Activated CD4-positive, CD25-positive, alpha-beta regulatory T cell (primary cell): ENCODE measurements at places on chromosomes 5 and 9.

GRCh38 chr9:16712787-16713186 is 157.7 kb downstream of the BNC2 start:
- DNase-seq, result no peak

DNA sequence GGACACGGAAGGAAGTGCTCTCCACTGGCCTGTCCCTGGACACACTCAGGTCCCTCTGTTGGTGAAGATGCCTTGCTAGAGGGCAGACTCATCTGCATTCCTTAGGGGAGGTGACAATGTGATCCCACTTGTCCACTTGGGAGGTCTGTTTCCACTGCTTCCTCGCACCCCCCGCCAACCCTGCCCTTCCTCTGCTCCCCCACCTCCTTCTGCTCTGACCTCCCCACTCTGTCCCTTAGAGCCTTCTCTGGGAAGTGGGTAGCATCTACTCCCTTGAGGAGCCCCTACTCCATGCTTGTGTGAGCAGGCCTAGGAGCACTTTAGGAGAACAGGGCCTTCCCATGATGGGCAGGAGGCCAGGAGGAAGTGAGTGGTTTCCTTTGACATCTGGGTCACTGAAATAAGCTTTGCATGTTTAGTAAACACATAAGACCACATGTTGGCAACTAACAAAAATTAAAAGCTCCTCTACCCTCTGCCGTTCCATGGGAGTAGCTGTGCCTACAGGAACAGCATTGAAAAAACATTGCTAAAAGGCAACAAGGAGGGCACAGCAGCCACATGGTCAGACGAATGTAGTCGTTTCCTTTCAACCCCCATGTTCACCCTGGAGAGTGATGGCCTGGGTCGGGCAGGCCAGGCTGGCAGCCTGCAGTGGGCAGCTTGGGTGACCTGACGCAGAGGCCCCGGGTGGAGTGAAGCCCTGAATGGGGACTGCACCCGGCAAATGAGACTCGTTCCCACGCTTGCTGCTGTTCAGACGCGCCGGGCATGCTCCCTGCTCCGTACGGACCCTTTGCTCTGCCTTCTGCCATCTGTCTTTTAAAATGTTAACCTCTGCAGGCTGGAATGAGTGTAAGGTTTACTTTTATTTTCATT is 634.0 kb downstream of the IRX1 start:
- no peak for DNase-seq

GRCh38 chr9:125284855-125285254 is 23.2 kb downstream of the GAPVD1 start:
- DNase-seq, result no peak

GRCh38 chr5:131379723-131380122 is 115.9 kb downstream of the CDC42SE2 start:
- peak; percentile 43 for DNase-seq

GRCh38 chr9:6183627-6184026 is 32.0 kb upstream of the IL33 start:
- DNase-seq, result no peak

DNA sequence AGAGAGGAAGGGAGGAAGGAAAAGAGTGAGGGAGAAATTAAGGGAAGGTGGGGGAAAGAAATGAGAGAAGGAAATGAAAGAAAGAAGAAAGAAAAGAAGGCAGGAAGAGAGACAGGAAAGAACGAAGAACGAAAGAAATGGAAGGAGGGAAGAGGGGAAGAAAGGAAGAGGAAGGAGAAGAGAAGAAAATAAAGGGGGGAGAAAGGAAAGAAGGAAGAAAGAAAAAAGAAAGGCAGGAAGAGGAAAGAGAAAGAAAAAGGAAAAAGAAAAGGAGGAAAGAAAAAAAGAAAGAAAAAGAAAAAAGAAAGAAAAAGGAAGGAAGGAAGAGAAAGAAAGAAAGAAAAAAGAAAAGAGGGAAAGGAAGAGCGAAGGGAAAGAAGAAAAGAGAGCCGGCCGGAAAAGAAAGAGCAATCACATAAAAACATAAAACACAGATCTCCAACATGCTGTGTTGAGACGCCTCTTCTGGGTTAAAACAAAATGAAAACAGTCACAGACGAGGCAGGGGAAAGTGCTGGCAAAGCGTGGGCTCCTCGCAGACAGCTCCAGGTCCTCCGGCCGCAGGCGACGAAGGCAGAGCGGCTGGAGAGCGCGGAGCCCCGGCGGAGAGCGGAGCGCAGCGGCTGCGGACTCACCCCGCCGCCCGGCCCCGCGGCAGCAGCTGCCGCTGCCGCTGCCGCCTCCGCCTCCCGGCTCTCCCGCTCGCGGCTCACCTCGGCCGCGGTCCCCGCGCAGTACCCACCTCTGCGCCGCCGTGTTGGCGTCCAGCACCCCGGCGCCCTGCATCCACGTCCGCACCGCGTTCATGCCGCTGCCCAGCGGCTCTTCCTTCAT is 896 bp downstream of the EBF1 start:
- DNase-seq, result no peak

GRCh38 chr5:171629628-171630349 is 155.8 kb upstream of the SMIM23 start:
- DNase-seq, result no peak

DNA sequence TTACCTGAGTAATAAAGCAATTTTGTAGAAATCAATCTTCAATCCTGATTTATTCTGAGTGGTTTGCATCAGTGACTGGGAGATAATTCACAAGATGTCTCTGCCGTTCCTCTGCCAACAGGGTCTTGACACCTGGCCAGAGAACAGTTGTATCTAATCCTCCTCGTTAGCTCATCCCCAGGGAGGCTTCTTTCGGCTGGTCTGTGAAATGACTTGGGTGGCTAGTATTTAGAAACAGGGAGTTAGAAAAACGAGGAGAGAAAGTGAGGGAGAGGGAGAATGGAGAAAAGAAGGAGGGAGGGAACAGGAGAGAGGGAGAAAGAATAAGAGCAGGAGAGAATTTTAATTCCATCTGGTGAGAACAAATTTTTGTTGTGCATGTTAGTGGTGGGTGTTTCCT is 600.2 kb upstream of the TLE4 start:
- DNase-seq, result no peak

GRCh38 chr5:179430193-179431175 is 85.2 kb upstream of the ADAMTS2 start:
- DNase-seq, result no peak

GRCh38 chr5:101686536-101687157 is 609.4 kb downstream of the SLCO4C1 start:
- DNase-seq, result no peak

- no peak for DNase-seq
These were observed 107.5 kb downstream of the NREP start for GRCh38 chr5:111649516-111649915.

GRCh38 chr9:120730654-120731514 is 16.6 kb upstream of the MEGF9 start:
- DNase-seq, result no peak

DNA sequence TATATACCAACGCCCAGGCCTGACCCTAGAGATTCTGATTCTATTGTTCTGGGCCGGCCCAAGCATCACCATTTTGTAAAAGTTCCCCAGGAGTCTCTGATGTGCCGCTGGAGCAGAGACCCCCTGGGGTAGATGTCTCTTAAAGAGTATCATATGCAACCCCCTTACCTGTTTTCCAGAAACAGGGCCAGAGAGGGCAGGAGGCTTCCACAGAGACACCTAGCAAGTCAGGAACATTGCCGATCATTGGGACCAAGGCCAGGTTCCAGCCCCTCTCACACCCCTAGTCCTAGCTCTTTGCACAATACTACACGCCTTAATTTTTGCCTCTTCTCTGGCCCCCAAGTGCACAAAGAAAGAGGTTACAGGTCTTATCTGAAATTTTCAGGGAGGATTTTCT is 63.8 kb downstream of the TMOD1 start:
- DNase-seq, result no peak

- DNase-seq, result no peak
These were observed 14.4 kb upstream of the PLEKHG4B start for GRCh38 chr5:77546-77945.

DNA sequence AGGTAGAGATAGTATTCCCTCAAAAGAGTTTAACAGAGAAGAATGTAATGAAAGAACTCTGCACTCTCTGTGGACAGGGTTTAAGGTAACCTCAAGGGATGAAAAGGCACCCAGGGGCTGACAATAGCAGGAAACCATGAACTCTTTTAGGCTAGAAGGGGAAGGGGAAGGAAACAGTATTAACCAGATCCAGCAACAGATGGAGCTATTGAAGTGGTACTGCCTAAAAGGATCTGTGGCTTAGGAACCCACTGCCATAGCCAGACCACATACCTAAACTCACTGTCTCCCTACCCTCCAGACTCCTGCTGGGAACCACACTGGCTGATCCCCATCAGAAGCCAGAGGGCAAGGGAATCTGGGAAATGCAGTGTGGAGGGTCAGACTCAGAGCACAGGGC is 35.5 kb downstream of the PLGRKT start:
- DNase-seq, result no peak

- DNase-seq, result no peak
These were observed 341.8 kb downstream of the MAN2A1 start for GRCh38 chr5:110031402-110032140.

- no peak for DNase-seq
These were observed 301.8 kb upstream of the TRPC7 start for GRCh38 chr5:136666970-136667620.

DNA sequence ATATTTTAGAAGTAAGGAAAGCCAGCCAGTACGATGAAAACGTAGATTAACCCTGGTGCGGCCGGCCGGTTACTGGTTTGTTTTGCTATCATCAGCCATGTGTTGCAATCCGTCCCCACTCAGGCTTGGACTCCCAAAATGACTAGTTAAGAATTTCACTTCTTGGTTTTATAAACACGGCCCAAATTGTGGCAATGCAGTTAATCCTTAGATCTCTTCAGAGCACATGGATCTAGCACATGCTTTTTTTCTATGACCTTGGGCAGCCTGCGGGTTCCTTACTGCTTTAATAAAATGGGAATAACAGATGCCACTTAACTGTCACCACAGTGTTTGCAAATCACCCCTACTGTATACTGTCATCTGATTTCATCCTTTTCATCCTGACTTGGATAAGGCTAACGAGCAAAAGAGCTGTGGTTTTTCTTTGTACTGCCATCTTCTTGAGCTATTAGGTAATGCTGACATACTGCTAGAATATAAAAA is 1.5 kb downstream of the NDFIP1 start:
- DNase-seq, result no peak

- DNase-seq, result no peak
These were observed 138.6 kb downstream of the CEMIP2 start for GRCh38 chr9:71629578-71630215.

GRCh38 chr5:142025637-142026036 is 12.8 kb upstream of the GNPDA1 start:
- no peak for DNase-seq

DNA sequence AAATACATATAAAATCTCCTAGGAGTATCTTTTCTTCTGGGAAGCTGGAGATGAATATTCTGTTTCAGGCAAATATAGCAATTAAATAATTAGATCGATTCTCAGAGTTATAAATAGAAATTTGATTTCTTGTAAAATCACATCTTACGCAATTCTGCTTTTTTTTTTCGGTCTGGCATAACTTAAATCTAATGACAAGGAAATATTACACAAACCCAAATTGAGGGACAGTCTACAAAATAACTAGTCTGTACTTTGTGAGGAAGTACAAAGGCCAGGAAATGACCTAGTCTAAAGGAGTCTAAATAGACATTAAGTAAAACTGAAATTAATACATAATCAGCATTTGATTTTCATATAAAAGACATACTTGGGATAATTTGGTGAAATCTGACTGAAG is 133.3 kb downstream of the KIAA0825 start:
- DNase-seq, result no peak

GRCh38 chr5:154511984-154512383 is 34.0 kb upstream of the HAND1 start:
- no peak for DNase-seq

- no peak for DNase-seq
These were observed 27.2 kb downstream of the PIK3R1 start for GRCh38 chr5:68242743-68243142.

- DNase-seq, result no peak
These were observed 95.1 kb downstream of the TTC39B start for GRCh38 chr9:15211815-15212495.

- DNase-seq, result no peak
These were observed 111.5 kb upstream of the TNC start for GRCh38 chr9:115229496-115229895.

DNA sequence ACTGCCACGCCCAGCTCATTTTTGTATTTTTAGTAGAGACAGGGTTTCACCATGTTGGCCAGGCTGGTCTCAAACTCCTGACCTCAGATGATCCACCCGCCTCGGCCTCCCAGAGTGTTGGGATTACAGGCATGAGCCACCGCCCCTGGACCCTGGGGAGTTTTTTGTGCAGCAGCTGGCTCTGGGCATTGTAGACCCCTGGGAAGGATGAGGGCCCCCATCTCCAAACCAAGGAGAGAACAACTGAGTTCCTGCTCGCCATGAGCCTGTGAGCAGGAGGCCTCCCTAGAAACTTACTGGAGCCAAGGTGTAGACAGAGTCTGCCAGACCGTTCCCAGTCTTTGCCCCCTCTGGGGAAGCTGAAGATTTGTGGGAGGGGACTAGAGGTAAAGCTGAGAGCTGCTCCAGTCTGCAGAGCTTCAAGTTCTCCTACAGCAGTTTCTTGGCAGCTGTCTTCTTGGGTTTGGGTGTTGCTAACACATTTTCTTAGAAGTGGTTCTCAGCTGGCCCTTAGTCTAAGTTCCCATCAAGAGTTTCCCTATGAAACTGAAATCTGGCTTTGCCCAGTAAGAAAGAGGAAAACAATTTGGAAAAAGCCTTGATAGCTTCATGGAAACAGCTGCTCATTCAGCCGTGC is 12.4 kb downstream of the NUDT2 start:
- DNase-seq, result no peak

DNA sequence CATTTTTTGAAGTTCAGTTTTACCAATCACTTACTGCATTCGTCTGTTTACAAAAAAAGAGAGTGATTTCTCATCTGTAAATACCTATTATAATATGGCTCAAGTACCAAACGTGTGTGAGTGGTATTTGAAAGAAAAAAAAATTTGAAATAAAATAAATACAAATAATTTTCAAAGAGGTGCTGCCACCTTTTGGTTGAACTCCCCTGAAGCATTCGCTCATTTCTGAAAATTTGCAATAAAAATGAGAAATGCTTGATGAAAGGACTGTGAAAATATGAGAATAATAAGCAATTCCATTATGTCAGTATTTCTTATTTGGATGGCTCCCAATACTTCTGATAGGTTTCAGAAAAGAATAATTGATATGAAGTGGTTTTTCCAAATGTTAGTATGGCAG is 409.9 kb downstream of the CTNND2 start:
- DNase-seq, result no peak

DNA sequence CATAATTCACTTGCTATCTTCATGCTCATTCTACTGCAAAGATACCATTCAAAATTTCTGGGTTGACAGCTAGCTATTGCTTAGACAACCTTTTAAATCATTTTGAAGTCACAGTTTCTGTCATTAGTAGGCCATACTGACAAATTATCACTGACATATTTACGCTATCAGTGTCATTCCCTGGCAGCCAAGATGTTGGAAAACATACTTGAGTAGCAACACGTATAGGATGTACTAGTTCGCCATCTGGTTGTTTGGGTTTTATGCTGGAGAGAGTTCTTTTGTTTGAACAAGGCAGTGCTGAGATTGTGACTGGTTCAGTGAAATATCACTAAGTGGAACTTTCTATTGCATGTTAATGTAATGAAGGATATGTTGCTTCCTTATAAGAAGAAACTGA is 621.9 kb downstream of the DTWD2 start:
- DNase-seq, result no peak
